ENCODE measurements at places on chromosomes 5 and 9.

DNA sequence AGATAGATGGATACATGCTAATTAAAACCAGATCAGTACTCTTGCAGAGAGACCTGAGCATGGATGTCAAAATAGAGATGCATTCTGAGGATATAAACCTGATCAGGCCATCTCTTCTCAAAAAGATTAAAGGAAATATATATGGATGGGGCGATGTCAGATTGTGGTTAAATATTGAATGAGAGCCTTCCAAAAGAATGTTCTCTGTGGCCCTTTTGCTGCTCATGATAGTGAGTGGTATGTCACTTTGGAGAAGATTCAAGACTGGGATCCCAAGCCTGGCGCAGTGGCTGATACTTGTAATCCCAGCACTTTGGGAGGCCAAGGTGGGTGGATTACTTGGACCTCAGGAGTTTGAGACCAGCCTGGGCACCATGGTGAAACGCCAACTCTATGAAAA, 20.5 kb downstream of the ZNF131 start:
- no peak for DNase-seq

DNA sequence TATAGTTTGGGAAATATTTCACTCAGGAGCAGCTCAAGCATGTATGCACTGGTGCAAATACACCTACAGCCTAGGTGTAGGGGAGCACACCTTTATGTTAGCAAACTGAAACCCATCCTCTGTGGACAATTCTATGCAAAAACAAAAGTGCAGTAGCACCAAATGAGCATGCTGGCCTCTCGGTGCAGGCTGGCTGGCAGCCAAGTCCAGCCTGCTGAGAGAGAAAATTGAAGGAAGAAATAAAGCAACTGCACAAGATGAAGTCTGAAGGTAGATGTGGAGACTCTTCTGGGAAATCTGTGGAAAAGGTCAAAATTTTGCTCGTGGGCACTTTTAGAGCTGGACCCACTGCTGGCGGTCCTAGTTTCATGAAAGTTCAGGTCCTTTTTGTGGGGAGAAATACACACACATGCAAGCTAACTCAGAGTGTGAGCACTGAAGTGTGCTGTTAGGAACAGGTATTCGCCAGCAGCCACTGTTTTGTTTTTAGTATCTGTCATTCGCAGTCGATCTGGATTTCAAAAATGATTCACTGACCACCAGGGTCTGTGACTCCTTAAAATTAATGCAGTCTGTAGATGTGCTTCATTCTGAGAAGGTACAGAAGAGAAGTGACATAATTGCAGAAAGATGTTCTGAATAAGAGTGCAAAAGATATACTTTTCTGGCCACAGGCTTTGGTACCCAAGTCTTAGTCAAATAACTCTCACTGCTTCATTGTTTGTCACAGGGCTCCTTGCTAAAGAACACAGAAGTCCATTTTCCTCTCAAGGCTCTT, 281.7 kb downstream of the PARP8 start:
- DNase-seq: no peak

- DNase-seq: no peak
These were observed 6.9 kb upstream of the PDCL start for GRCh38 chr9:122835313-122835731.

DNA sequence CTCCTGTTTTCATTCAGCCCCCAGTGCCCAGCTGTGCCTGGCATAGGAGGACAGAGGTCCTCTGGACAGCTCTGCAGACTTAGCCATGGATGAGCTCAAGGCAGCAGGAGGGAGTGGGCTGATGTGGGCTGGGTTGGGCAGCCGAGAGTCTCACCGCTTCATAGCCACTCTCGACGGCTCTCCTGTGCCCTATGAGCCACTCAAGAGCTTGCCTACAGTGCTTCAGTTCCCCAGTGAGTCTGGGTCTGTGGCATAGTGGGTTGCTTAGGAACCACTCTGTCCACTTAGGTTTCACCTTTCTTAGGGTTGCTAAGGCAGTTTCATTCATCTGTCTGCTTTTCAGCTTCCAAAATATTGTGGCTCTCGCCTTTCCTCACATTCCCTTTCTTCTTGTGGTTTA, 296.8 kb downstream of the ICE1 start:
- no peak for DNase-seq

- DNase-seq: no peak
These were observed 170.9 kb downstream of the SEC61B start for GRCh38 chr9:99392986-99393385.

DNA sequence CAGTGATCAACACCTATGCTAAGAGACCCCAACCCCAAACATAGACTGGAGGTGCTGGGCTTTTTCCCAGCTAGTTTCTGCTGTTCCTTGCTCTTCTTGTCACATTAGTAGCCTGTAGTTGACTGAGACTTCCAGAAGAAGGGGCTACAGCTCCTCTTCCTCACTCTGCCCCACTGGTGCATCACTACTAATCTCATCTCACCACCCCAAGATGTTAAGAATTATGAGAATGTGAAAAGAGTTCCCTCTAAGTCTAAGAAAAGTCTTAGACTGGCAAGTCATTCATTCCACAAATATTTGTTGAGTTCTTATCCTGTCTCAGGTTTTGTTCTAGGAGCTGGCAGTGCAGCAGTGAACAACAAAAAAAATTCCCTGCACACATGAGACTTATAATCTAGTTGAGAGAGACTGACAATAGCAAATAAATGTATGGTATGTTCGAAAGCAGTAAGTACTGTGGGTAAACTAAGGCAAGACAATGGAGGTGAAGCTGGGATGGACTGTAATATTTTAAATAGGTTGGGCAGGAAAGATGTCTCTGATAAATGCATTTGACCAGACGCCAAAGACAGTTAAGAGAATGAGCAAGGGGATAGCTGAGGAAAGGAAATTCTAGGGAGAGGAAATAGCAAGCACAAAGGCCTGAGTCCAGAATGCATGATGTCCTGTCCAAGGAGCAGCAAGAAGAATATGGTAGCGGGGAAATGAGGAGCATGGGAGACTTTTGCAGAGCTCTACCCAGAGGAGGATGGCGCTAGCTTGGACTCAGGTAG, 92.3 kb downstream of the PTCD2 start:
- DNase-seq: peak; percentile 70

- no peak for DNase-seq
These were observed 257.8 kb downstream of the TRIM32 start for GRCh38 chr9:116944714-116945534.
